HEK293T (cell line): ENCODE measurements at places on chromosomes 5 and 9.

GRCh38 chr9:134178768-134179551 is 14.6 kb upstream of the RNU6ATAC start:
- no peak for DNase-seq

DNA sequence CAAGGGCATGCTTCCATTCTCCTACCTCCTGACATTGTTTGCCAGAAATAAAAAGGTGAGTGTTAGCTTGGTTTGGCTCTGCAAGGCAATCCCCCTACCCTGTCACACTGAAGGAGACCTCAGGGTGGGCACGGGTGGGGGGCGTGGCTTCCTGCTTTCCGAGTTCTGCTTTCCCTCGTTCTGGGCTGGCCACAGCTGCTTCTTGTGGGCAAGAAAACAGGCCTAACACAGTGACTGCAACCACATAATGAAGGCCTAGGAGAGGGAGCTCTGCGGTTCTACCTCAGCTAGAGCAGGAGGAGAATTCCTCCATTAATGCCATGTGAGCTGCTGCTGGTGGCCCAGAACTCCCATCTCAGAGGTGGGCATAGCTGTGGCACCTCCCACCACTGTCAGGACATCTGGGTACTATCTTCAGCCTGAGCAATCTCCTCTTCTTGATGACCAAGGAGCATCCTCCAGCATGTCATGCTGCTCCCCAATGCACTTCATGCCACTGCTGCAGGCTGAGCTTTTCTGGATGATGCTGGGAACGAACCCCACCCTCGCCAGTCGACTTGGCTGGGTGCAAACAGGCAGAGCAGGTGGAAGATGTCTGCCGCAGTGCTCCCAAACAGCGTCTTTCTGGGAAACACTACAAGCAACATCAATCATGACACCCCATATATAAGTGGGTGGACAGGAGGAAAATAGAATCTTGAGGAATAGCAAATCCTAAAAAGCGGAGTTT is 139.5 kb upstream of the RAPGEF1 start:
- DNase-seq = no peak

DNA sequence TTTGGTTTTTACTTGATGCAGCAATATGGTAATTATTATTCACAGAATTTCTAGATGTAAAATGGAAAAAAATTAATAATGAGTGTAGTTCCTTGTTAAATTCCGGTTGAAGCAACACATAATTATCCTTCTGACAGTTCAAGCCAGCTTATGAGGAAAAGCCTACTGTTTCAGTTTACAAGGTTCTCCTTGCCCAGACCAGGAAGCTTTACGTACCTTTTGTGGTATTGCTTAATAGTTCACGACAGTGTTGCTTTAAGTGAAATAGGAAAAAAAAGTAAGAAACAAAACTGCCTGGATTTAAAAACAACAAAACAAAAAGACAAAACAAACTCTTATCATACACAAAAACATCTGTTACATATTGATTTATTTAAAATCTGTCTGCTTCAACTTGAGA is 547.3 kb upstream of the C9orf72 start:
- no peak for DNase-seq

DNA sequence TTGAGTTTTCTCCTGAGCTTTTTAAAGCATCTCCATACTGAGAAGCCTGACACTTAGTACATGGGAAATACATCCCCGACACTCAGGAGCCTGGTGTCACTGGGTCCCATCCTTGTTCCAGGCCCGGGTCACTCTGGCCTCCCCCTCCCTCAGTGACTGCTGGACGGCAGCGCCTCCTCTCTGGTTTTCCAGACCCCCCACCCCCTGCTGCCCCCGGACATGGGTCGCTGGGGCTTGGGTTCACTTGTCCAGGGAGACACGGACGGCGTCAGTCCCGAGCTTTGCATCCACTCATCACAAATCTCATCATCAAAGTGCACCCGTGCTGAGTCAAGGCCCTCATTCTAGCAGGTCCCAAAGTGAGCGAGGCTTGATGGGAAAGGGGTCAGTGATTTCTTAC is 243.0 kb downstream of the IRX2 start:
- DNase-seq = no peak

DNA sequence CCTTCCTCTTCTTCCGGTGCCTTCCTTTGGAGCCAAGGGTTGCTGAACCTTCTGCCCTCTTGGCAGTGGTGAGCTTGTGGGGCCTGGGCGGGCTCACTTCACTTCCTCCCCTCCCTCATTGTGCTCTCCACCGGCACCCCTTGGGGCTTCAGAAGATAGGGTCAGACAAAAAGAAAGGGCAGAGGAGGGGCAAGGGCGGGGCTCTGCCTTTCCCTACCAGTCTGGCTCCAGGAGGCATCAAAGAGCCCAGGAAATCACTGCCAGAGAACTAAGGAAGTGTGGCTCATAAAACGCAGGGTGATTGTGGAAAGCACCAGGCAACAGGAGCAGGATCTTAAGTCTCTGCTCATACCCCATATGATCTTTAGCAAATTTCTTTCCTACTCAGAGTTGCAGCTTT is 34.8 kb downstream of the ACOT12 start:
- no peak for DNase-seq

DNA sequence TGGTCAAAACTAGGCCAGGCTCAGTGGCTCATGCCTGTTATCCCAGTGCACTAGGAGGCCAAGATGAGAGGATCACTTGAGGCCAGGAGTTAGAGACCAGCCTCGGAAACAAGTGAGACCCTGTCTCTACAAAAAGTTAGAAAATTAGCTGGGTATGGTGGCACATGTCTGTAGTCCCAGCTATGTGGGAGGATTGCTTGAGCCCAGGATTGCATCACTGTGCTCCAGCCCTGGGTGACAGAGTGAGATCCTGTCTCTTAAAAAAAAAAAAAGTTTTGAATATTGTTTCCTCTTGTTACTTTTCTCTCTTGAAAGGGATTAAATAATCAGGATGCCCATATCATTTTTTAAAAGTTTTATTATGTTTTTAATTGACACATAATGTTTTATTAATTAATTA is 7.6 kb downstream of the ARHGEF37 start:
- DNase-seq = no peak

DNA sequence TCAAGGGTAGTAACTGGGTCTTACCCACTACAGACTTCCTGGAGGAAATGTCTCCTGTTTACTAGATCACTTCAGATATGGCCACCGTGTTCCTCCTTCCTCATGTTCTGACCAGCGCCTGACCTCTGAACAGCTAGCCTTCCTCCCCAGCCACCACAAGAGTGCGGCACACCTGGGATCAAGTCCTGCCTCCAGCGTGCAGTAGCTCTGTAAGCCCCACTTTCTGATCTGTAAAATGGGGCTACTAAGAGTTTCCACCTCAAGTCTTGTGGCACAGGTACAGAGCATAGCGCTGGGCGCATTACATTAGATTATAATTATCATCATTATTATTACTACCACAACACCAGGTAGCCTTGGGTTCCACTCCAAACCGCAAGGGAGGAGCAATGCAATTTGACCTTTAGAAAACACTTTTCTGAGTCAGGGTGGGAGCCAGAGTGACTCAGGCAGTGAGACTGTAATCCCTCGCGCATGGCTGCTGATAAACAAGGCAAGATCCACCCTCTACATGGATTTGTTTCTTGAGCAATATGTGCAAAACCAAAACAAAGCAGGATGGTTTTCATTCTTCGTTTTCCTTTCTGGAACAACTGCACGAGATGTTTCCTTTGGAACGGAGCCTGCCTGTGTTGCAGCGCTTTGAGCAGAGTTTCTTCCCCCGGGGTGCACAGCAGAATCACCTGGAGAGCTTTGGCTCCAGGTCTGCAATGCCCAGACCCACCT is 65.0 kb upstream of the ANGPTL2 start:
- DNase-seq = no peak

DNA sequence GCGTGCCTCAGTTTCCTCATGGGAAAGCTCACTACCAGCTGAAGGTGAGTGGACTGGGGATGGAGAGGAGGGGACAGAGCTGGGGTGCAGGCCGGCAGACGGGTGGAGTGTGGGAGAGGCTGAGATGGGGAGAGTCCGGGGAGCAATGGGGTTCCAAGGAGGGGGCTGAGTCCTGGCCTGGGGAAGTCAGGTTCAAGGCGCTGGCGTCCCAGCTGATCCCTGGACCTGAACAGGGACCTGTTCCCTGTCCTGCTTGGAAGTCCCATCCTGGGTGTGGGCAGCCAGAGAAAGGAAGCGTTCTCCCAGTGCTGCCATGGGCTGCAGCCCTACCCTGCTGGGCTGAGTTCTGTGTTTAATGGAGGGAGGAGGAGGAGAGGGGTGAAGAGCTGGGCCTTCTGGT is 60.9 kb upstream of the GNE start:
- no peak for DNase-seq
